ENCODE measurements at places on chromosomes 16 and 17. TPM values are rescaled to one million over a fixed set of nuclear protein-coding genes. Genes with fewer than 3 reads are reported as not detected.

Gene CDH13
- 7.3 TPM for polyA plus RNA-seq

Gene ANKRD40CL
- polyA plus RNA-seq, result not detected

Gene KRTAP2-1
- polyA plus RNA-seq, result not detected

Gene CLEC19A
- 4.4 TPM for polyA plus RNA-seq

Gene GJD3
- polyA plus RNA-seq, result not detected

Gene SNAI3
- polyA plus RNA-seq, result not detected

Gene MYH2
- not detected for polyA plus RNA-seq

Gene ZNF385C
- 42.1 TPM for polyA plus RNA-seq

Gene GLYR1
- 20.4 TPM for polyA plus RNA-seq

Gene GUCY2D
- polyA plus RNA-seq, result not detected

Gene ACSM2A
- polyA plus RNA-seq, result not detected

Gene CCDC40
- polyA plus RNA-seq, result 0.73 TPM
